ENCODE measurements at places on chromosomes 4 and X.

DNA sequence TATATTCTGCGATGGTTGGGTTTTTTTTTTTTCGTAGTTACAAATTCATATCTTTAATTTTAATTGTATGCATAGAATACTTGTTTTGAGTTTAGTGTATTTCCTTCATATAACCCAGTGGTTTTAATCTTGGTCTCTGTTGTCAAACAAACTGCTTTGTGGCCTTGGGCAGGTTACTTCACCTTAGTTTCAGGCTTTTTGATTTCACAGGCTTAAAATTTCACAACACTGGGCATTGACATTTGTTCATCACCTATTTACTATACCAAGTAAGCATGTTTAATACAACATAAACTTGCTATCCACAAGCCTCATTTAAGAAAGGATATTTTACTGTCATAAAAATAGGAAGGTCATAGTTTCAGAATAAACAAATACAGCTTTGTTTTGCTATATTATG is 14.7 kb downstream of the RAPGEF2 start:
- no peak for DNase-seq

DNA sequence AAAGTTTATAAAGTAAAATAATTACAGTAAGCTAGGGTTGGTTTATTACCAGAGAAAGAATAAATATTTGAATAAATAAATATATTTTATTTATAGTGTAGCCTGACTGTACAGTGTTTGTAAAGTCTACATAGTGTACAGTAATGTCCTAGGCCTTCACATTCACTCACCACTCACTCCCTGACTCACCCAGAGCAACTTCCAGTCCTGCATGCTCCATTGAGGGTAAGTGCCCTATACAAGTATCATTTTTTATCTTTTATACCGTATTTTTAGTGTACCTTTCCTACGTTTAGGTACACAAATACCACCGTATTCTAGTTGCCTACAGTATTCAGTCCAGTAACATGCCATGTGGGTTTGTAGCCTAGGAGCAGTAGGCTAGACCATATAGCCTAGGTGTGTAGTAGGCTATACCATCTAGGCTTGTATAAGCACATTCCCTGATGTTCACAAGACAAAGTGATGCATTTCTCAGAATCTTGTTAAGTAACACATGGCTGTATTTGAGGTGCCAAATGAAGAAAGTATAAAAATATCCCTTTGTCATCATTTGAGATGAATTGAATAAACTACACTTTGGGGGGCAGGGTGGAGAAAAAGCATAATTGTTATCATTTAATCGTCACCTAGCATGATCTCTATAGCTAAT is 14.7 kb upstream of the KLHL8 start:
- DNase-seq, result no peak

- DNase-seq, result no peak
These were observed 260.4 kb downstream of the SMARCA1 start for GRCh38 chrX:129262912-129263311.

DNA sequence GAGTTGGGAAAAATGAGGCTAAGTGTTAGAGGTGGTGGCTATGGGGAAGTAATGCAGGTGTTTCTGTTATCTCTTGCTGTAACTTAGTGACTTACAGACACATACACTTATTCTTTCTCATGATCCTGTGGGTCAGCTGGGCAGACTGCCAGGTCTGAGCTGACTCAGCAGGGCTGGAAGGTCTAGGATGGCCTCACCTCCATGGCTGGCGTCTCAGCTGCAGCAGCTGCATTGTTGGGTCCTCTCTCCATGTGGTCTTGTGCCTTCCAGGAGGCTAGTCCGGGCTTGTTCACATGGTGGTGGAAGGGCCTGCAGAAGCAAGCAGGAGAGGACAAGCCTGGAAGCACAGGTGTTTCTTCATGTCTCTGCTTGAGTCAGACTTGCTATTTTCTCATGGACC is 172.7 kb downstream of the NHS start:
- DNase-seq, result no peak

DNA sequence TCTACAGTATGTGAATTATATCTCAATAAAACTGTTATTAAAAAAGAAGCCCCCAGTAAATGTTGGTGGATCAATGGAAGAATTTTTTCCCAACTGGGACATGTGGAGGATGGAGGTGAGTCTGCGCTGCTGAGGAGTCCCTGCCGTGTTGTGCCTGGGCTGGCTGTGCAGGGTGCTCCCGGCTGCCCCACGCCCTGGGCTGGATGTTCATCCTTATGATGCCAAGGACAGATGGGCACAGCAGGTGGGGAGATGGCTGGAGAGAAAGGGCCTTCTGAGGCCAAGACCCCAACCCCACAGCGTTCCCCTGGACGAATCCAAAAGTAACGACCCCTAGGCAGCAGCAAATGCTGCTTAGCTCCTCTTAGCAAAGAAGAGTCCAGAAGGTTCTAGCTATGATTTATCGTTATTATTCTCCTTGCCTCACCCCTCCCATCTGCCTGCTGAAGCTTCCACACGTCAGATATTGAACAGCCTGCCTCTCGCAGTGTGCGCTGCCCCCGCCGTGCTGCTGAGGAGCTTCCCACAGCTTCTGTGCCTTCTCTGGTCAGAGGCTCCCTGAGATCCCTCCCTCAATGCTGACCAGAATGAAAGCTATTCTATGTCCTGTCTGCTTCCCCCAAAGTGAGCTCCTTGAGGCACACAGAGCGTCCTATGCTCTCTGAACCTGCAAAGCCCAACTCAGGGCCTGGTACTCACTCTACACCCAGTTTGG is 26.5 kb downstream of the HMX1 start:
- no peak for DNase-seq

GRCh38 chr4:162101337-162101736 is 62.5 kb downstream of the FSTL5 start:
- no peak for DNase-seq

DNA sequence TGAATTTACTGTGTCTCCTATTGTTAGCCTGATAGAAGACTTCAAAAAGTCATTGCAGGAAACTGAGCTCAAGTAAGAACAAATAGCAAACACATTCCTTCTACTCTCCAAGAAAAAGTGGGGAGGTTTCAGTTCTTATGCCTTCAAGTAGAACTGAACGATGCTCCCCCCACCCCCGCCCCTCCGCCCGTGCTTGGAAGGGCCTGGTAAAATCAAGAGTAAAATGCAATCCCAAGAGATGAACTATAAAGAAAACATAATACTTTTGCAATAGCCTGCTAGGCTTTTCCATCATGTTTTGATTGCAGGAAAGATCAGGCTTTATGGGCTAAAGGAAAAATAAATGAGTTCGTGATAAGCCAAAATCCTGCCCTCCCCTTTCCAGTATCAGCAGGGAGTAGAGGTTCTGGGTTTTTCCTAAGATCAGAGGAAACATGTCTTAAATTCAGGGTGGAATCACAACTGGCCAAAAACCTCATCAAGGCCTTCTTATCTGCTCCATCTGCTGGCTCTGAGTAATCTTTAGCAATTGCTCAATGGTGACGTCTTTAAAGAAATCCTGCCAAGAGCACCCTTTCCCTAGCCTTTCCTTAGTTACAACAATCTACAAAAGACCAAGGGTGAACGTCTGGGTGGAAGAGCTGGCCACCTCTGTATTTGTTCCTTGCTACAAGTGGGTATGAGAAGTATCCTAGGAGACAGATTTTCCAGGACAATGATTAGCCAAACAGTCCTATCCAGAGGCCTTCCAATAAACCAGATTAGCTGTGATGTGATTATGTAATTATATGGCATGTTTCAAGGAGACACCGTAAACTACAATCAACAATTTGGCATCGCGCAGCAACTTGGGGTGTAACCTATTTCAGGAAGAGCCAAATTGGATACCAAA is 66.3 kb upstream of the FAM9C start:
- DNase-seq, result no peak

DNA sequence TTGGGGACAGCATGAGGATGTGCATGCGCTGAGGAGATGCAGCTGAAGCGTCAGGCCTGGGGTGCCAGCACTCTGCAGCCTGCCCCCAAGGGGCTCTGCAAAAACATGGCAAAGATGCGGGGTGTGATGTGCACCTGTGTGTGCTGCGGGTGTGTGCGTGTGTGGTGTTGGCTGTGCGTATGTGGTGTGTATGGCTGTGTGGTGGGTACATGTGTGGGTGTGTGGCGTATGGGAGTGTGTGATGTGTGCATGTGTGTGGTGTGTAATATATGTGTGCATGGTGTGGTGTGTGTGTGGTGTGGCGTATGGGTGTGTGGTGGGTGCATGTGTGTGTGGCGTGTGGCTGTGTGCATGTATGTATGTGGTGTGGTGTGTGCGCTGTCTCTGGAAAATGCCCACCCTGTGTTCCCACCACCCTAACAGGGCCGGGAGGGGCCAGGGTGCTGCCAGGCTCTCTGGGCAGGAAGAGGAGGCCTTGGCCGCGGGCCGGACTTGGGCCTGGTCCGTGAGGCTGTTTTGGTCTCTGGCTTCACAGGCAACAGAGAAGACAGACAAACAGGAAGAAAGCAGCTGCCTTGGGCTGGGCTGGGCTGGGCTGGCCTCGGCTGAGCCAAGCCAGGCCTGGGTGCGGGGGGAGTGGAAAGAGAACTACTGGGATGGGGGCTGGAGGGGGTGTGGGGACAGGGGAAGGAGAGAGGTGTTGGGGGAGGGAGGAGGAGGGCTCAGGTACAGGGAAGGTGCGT is 1.1 kb upstream of the AVPR2 start:
- peak; percentile 58 for DNase-seq

DNA sequence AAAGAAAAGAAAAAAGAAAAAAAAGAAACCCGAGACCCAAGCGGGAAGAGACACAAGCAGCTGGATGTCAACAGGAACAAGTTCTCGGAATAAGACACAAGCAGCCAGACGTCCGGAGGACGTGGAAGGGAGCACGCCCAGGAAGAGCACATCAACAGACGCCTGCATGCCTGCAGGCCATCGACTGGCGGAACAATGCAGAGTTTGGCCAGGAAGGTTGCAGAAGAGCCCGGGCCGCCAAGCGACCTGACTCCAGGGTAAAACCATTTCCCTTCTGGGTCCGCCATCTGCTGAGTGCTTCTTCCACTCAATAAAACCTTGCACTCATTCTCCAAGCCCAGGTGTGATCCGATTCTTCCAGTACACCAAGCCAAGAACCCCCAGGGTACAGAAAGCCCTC is 95.6 kb upstream of the PRR32 start:
- DNase-seq, result no peak

DNA sequence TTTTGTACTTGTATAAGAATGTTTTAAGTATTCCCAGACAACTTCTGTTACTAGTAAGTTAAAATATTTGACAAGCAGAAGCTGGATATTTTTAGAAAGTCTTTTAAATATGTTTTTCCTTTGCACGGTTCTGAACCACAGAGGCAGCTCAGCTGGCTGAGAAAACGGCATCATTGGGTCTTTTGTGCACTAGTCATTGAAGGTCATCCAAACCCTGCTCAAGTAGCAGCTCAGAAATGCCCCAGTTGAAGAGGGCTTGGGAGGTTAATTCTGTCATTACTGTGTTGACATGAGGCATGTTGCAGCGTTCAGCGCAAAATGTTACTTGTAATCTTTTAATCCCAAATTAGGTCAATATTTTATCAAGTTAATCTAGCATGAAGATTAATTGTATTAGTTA is 383.7 kb upstream of the FAM241A start:
- no peak for DNase-seq

DNA sequence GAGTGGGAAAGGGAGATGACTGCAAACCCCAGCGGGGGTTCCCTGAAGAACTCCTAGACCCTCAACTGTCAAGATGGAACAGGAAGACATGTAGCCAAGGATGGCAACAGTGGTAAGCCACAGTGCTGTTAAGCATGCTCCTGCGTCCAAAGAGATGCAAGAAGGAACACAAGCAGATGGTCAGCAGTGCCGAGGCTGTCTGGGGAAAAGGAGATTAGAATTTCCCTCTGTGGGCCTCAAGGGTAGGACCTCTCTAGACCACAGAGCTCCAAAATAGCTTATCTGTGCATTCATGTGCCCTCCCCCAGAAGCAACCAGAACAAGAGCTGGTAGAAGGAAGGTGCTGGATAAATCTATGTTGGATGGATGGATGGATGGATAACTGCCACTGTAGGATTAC is 82.0 kb upstream of the CPEB2 start:
- DNase-seq, result no peak

DNA sequence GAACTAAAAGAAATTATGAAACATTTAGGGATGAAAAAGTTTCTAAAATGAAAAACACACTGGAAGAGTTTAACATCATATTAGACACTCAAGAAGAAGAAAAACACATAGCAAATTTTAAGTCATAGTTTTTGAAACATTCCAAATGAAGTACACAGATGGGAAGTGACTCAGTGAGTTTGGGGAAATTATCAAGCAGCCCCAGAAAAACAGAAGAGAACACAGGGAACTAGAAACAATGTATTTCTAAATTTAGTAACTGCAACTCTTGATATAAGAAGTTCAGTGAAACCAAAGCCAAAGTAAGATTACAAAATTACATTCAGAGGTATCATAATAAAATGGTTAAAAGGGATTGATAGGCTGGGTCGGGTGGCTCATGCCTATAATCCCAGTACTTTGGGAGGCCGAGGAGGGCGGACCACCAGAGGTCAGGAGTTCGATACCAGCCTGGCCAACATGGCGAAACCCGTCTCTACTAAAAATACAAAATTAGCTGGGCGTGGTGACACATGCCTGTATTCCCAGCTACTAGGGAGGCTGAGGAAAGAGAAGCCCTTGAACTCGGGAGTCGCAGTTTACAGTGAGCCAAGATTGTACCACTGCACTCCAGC is 461.2 kb downstream of the KCTD8 start:
- no peak for DNase-seq

- peak; percentile 11 for DNase-seq
These were observed 351.6 kb downstream of the NLGN4X start for GRCh38 chrX:5876984-5877596.

DNA sequence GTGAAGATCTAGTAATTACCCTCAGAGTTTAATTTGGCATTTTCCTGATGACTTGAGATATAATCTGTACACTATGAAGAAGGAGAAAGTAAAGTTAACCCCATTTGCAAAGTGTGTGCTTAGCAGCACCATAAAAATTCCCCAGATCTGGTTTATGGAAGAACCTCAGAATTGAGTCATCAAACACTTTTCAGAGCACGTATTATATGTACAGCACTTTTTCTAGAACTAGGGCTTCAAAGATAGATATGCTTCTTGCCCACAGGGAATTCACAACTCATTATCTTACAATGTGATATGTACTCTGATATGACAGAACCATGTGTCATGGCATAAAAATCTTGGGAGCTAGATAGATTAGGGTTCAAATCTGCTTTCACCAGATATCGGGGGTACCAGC is 150.9 kb downstream of the SLC10A7 start:
- DNase-seq, result no peak

GRCh38 chr4:178899084-178899483 is 1456.8 kb upstream of the AGA start:
- DNase-seq, result no peak

- DNase-seq, result peak; percentile 17
These were observed 103.4 kb upstream of the PAK3 start for GRCh38 chrX:110992611-110993010.

- no peak for DNase-seq
These were observed 145.5 kb upstream of the FAM241A start for GRCh38 chr4:111999801-112000200.

All from H7 (cell line).